ENCODE measurements at places on chromosomes 5 and 9. TPM values are rescaled to one million over a fixed set of nuclear protein-coding genes. Genes with fewer than 3 reads are reported as not detected.

The PRRX2 gene
- 3.9 TPM for total RNA-seq

The ELL2 gene
- 61.7 TPM for total RNA-seq

The ITGA2 gene
- total RNA-seq, result 71.9 TPM

The VCP gene
- 302 TPM for total RNA-seq

The TMEM161B gene
- total RNA-seq, result 9.4 TPM

The ARHGEF39 gene
- total RNA-seq, result 3.6 TPM

The SPINK6 gene
- total RNA-seq, result not detected

The TRAF1 gene
- total RNA-seq, result 2.3 TPM

The DIPK1B gene
- total RNA-seq, result 12.1 TPM

The CDH10 gene
- 1.9 TPM for total RNA-seq

The PCDHA9 gene
- total RNA-seq, result under 0.01 TPM

The KIF12 gene
- 0.38 TPM for total RNA-seq

The GABRA1 gene
- total RNA-seq, result not detected

The CTSV gene
- 0.38 TPM for total RNA-seq

The FAM151B gene
- total RNA-seq, result 3.8 TPM

The BRD3 gene
- 6.2 TPM for total RNA-seq

The CXCL14 gene
- total RNA-seq, result under 0.01 TPM

The C5 gene
- 3.7 TPM for total RNA-seq

The PSD2 gene
- under 0.01 TPM for total RNA-seq

The PCA3 gene
- under 0.01 TPM for total RNA-seq

The GFM2 gene
- total RNA-seq, result 60.0 TPM

The GMCL2 gene
- not detected for total RNA-seq

The OR1Q1 gene
- total RNA-seq, result not detected
